ENCODE measurements at places on chromosomes 1 and 21.

DNA sequence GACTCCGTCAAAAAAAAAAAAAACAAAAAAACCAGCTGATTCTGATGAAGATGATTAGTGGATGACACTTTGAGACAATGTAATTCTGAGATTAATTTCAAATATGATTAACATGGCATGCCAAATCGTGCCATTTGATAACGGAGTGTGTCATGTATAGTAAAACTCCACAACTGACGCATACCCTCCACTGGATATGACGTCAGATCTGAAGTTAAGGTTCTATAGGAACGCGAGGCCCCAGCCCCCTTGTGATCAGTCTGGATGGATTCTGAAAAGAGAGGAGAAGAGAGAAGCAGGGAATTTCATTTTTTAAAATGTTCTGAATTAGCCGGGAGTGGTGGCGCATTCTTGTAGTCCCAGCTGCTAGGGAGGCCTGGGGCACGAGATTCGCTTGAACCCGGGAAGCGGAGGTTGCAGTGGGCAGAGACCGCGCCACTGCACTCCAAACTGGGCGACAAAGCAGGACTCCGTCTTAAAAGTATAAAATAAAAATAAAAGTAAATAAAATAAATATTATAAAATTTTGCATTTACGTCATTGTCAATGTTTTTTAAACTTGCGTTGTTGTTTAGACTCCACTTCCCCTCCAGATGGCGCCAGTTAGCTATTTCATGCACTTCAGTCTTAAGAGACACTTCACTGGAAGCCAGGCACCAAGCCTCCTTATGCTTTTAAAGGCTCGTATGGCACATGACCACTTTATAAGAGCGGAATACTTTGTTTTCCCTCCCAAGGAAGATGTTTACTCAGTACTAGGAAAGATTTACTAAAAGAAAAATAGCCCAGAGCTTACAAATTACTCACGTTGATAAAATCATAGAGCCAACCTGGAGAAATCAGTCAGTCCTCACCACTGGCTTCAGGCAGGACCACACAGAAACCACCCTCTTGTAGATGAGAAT, 65.5 kb downstream of the UBE2U start:
- DNase-seq: peak; percentile 36

- DNase-seq: no peak
Observed at GRCh38 chr1:168553680-168554553, 10.1 kb upstream of the XCL2 start.

DNA sequence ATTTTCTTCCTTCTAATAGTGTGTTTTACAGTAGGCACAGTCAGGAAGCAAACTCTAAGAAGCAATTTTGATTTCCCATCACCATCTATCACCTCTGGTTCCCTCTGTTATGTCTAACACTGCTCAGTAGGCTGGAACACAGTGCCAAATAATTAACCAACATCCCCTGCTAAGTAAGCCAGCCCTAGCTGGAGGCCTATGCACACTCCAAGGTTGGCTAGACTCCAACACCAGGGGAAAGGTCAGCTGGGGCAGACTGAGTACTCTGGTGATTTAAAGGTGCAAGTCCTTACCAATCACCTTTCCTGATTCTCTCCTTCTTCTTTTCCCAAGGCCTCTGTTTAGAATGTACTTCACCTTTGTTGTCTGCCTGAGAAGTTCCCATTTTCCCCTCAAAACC, 46.5 kb upstream of the BEND5 start:
- DNase-seq: peak; percentile 10

GRCh38 chr1:236489710-236490377, 33.9 kb upstream of the LGALS8 start:
- DNase-seq: no peak

GRCh38 chr1:16038620-16038912, 5.0 kb upstream of the CLCNKB start:
- no peak for DNase-seq

GRCh38 chr1:17416389-17416788, 23.1 kb downstream of the RCC2 start:
- DNase-seq: no peak

DNA sequence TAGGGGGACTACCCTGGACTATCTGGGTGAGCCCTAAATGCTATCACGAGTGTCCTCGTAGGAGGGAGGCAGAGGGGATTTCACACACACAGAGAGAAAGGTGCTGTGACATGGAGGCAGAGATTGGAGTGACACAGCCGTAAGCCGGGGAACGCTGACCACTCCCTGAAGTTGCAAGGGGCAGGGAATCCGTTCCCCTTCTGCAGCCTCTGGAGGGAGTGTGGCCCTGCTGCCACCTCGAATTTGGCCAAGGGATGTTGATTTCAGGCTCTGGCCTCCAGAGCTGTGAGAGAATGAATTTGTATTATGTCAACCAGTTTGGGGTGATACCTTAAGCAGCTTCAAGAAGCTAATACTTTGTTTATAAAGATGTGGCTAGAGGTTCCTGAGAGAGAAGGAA, 137.7 kb downstream of the ACTL8 start:
- DNase-seq: no peak

GRCh38 chr1:200438911-200439310, 29.1 kb upstream of the ZNF281 start:
- no peak for DNase-seq

- no peak for DNase-seq
Observed at GRCh38 chr1:44929531-44929930, 56.9 kb downstream of the EIF2B3 start.

GRCh38 chr1:180282401-180283044, 52.5 kb downstream of the LHX4 start:
- DNase-seq: no peak

DNA sequence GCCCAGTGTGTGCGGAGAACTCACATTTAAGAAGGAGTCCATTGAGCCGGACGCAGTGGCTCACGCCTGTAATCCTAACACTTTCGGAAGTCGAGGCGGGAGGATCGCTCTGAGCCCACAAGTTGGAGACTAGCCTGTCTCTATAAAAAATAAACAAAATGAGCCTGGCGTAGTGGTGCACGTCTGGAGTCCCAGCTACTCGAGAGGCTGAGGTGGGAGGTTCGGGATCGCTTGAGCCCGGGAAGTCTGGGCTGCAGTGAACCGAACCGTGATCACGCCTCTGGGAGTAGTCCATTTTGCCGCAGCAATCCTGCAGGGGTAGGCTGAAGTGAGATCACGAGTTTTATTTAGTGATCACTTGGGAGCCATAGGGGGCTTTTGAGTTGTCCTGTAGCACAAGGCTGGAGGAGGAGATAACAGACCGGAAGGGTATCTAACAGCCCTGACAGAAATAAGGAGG, 497 bp upstream of the FUCA1 start:
- no peak for DNase-seq

DNA sequence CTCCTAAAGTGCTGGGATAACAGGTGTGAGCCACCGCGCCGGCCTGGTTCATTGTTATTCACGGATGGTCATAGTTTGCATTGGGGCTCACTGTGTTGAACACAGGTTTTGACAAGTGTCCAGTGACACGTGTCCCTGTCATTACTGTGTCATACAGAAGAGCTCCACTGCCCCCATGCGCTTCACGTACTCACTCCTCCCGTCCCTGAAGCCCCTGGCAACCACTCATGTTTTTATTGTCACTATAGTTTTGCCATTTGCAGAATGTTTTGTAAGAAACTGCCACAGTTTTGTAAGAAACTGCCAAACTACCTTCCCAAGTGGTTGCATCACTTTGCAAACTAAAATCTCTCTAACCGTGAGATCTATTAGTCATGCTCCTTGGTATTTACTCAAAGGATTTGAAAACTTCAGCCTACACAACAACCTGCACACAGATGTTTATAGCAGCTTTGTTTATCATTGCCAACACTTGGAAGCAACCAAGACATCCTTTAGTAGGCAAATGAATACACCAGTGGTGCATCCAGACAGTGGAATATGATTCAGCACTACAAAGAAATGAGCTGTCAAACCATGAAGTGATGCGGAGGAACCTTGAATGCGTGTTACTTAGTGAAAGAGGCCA, 163.2 kb upstream of the COL6A1 start:
- no peak for DNase-seq
